ENCODE measurements at places on chromosomes 7 and 10.

DNA sequence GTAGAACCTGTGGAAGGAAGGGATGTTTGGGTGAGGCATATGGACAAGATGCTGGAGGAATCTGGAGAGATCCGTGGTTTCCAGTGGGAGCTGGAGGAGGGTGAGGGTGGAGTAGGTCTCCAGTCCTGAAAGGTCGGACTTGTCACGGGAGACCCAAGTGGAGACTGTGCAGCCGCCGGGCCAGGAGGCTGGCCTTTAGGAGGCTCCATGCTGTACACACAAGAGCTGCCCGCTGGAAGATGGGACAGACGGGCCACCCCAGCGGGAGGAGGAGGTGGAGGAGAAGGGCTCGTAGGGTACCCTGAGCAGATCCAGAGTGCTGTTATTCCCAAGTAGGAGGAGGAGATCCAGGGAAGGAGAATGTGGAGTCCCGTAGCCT is 106.7 kb downstream of the NKX6-2 start:
- no peak for DNase-seq

DNA sequence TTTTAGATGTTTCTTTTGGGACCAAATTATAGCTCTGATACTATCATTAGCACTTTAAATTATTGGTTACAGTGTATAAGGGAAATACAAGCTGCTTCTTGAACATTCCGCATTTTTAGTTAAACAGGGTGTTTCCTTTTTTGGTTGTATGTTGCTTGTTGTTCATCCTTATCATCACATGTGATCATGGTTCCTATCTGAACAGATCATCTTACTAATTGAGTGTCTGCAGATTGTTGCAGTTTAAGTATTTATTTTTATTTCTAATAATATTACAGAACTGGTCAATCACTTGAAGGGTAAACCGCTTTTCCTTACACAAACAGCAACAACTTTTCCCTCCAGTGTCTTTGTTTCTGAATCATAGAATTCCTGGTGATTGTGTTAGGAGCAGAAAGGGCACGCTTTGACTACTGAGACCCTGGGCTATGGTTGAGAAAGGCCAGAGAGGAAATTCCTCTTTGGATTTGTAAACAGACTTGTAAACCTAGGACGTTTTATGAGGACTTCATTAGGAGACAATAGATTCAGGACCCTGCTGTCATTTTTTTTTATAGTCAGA is 37.2 kb downstream of the CHN2 start:
- DNase-seq: no peak

GRCh38 chr10:28738200-28738599 is 60.9 kb downstream of the BAMBI start:
- no peak for DNase-seq

- DNase-seq: no peak
Measured at GRCh38 chr7:91228927-91229558, 35.2 kb upstream of the FZD1 start.

DNA sequence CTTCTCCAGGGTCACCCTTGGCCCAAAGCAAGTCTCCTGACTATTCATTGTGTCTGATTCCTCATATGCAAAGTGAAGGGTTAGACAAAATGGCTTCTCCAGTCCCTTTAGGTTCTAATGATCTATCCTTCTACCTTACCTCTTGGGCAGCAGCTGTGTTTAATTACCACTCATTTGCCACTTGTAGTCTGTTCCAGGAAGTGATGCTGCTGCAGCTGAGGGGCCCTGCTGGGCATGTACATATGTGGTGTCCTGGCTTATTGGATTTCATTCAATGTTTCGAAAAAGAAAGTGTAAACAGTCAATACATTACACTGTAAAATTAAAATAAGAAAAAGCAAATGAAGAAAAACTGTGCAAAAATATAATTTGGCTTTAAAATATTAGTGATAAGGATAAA is 36.6 kb downstream of the SCIN start:
- no peak for DNase-seq

DNA sequence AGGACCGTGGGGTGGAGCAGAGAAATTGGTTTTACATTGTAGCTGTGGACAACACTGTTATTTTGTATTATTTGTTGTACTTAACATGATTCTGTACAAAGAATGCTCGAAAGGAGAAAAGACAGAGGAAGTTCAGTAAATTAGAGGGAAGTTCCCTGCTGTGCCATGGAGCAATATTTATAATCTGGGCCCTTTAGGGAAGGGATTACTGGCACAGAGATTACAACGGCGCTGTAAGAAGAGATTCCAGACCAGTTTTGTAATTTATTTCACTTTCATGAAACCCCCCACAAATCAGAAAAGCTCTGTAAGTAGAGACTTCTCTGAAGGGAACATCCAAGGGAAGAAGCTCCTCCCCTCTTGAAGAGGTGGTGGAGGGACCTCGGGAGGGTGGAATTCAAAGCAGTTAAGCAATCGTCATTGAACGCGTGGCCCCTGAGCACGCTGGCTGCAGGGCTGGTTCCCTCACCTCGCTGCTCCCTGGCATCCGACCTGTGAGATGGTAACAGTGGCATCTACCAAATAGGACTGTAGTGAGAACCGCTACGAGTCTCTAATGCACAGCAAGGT is 113.5 kb downstream of the KLF6 start:
- DNase-seq: no peak

DNA sequence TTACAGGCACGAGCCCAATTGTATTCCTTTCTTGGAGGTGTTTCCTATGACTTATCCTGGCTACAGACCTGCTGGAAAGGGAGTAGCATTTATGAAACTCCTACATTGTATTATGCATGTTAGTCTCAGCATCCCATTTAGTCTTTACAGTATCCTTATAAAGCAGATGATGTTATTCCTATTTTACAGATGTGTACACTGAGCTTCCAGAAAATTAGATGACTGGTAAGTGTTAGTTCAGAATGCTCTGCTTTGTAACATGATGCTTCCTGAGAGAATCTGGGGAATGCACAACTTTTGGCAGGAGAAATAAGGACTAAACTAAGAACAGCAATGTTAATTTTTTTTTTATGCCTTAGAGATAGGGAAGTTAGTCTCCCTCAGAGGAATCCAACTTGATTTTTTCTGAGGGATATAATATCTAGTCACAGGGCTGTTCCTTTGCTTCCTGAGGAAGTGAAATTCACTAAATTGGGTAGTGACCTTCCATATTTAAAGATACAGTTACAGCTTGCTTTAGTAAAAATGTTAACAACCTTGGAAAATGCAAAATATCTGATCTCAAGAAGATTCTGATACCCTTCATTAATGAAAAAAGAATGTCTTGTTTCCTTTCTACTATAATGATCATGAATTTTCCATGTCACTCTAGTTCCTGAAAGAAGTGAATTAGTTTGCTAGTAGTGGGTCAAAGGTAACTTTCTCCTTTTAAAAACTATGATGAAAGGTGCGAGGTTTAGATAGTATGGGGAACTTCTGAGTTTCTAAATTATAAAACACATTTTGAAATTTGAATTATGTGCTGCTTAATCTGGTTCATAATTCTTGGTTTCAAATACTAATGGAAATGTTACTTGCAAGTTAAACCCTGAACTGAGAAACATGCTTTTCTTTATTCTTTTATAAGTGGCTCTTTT is 194.0 kb upstream of the PRPS1L1 start:
- DNase-seq: no peak

GRCh38 chr10:3473271-3473670 is 300.7 kb upstream of the PITRM1 start:
- DNase-seq: no peak

- no peak for DNase-seq
Measured at GRCh38 chr10:82742478-82742877, 867.5 kb downstream of the NRG3 start.

DNA sequence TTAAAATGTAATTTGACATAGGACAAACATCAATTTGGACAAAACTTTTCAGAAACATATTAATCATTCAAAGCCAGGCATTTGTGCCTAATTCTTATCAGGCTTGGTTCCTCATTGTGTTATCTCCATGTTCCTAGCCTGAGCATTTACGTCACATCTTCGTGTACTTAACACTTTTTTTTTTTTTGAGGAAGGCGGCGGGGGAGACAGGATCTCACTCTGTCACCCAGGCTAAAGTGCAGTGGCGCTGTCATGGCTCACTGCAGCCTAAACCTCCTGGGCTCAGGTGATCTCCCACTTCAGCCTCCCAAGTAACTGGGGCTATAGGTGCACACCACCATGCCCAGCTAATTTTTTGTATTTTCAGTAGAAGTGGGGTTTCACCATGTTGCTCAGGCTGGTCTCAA is 19.8 kb downstream of the HNRNPA2B1 start:
- no peak for DNase-seq

DNA sequence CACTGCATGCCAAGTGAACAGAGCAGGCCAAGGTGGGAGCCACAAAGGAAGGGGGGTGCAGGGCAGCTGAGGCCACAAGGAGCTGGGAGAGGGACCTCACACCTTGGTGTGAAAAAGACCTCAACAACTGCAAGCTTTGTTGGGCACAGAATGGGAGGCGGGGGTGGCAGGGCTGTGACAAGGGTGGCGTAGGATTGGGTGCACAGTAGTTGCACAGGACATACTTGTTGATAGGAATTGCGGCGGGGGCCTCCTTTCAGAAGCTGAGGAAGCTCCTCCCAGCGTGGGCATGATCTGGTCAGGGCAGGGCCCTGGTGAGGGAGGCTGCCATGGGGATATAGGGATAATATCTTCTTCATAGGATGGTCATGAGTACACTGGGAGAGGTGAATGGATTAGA is 25.8 kb downstream of the POLL start:
- no peak for DNase-seq

DNA sequence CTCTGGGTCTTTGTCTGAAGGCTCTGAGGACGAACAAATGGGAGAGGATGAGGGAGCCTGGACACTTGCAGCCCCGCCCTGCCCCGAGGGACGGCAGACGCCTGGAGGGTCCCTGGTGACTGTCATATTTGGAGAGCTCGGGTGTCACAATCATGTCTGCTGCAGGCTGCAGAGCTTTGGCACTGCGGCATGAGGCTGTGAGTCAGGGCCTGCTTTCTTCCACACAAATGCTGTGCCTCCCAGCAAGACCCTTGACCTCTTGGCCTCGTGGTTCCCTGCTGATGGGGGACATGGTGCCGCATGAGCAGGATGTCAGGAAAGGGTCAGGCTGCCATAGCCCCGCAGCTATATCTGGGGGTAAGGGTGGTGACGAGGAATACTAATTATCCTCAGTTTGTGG is 64.9 kb upstream of the PPIF start:
- no peak for DNase-seq

DNA sequence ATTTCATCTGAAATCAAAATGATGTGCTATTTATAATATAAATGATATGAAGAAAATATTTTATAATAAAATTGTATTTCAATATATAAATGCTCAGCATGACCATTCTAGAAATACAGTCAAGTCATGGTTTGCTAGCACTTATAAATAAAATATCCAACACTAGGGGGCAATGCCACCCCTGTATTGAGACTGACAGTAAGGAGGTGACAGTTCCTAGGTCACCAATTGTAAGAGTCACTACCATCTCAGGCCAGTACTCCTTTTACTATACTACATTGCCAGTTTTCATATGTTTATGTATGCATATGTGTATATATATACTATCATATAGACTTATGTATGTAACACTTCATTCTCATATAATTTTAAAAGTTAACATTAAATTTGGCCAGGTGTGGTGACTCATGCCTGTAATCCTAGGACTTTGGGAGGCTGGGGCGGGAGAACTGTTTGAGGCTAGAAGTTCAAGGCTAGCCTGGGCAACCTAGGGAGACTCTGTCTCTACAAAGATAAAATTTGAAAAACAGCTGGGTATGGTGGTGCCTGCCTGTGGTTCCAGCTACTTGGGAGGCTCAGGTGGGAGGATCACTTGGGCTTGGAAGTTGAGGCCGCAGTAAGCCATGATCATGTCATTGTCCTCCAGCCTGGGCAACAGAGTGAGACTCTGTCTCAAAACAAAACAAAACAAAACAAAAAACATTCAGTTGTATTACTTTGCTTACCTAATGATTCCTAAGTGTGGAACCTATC is 2.4 kb upstream of the CNOT4 start:
- DNase-seq: peak; percentile 53

DNA sequence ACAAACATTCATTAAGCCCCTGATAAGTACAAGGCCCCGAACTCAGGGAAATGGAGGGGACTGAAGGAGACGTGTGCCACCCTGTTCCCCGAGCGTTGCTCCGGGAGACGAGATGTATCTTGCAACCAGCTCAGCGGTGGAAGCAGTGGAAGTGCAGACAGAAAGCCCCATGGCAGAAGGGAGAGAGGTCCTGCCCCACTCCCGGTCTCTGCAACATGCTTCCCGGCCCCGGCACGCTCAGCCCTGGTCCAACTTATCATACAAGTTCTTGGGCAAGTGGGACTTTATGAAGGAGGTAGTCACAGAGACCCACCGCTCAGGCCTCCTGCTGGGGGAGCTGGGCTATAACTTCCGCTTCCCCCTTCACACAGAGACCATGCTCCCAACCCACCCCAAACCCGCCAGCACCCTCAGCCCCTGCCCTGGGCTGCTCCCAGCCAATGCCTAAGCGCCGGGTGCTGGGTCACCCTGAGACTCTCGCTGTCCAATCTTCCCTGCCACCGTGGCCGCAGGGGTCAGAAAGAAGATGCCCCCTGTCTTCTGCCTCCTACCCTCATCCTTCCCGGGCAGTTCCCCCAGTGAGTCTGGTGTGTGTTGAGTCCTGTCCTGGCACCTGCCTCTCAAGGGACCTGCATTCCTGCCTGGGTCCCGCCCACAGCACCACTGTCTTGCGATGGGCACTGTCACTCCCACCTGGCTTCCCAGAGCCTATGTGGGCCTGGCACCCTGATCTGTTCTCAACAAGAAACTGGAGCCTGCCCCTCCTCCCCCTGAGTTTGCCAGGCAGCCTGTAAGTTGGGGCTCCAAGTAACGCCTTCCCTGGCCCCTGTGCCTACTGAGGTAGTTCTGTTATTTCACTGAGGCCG is 157.7 kb downstream of the PRKAG2 start:
- DNase-seq: no peak

All from D341Med (cell line).